C1 segment of cervical spinal cord (tissue), 14 donors: ENCODE measurements at places on chromosomes 11 and 22.

DNA sequence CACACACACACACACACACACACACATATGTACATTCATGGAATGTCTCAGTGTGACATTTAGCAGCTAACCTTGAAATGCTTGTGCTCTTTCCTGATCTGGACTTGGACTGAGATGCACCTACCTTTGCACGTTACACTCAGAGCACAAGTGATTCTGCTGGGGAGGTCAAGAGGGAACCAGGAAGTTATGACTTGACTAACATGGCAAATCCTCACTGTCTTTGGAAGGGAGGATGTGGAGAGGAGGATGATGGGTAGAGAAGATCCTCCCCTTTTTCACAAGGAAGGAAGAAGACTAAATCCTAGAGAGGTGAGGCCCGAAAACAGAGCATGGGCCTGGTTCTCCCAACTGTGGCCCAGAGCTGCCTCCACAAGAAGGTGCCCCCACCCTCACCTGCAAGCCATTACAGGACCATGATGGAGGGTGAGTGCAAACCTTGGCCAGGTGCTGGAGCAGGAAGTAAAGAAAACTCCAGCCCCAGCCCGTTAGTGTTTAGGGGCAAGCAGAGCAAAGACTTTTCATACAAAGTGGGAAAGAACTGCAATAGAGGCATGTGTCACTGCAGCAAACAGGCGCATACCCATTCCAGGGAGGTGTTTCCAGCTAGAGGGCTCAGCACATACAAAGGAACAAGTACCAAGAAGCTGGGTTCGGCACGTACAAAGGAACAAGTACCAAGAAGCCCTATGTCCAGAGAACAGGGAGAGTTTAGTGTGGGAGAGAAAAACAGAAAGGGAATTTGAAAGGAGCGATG, 26.4 kb downstream of the SCN4B start:
- DNase-seq = no peak

DNA sequence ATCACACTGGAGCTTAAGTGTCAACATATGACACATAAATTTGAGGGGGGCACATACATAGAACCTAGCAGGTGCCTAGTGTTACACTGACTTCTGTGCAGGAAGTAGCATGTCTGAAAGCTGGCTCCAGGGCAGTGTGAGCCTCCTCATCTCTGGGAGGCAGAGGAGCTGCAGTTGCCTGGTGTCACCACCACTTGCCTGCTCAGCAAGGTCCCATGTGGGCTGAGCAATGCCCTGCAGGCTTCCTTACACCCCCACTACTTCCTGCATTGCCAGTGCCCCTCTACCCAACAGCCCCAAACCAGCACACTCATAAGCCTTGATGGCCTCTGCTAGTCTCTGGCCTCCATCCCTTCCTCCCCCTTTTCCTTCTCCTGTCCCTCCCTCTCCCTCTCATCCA, 165.8 kb downstream of the BUD13 start:
- DNase-seq = no peak

DNA sequence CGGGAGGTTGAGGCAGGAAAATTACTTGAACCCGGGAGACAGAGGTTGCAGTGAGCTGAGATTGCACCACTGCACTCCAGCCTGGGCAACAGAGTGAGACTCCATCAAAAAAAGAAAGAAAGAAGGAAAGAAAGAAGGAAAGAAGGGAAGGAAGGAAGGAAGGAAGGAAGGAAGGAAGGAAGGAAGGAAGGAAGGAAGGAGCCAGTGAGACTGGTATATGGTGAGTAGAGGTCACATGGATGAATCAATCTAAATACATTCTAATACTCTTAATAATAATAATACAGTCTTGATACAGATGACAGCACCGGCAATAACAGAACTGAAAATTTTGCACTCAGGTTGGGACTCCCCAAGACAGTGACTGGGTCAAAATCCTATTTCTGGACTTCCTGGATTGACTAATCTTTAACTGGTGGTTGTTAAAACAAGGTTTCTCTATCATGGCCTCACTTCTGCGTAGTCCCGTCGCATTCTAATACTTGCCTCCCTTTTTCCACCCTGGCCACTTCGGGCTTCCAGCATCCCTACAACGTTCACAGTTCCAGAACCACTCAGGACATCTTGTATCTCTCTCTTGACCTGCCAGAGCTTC, 53.5 kb upstream of the EIF3M start:
- DNase-seq = no peak

DNA sequence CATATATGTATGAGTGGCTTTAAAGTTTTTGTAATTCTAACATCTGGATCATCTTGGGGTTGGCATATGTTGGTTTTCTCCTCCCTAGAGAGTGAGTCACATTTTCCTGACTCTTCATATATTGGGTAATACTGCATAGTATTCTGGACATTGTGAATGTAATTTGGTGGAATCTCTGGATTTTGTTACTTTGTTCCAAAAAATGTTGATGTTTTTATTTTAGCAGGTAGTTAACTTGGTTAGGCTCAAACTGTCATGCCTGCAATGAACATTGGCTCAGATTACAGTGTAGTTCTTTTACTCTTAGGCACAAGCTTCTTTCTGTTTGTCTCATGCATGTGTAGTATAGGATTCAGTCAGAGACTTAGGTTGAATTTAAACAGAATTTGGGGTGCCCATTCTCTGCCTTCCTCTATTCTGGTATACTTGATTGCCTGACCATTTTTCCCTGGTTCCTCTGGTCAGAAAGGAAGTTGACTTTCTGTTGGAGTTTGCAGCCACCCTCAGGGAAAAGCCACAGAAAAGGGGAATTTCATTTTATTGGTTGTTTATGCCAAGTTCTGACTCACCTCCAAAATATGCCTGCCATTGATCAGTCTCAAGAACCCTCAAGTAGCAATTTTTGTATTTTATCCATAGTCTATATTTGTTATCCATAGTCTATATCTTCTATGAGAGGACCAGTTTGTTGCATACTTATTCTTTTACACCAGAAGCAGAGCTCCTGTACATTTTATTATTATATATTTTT, 151.7 kb downstream of the UVRAG start:
- DNase-seq = no peak

GRCh38 chr11:61967924-61968757, 707 bp upstream of the FTH1 start:
- DNase-seq = no peak

GRCh38 chr11:27233654-27234042, 129.4 kb downstream of the CCDC34 start:
- no peak for DNase-seq

- DNase-seq = no peak
Measured at GRCh38 chr11:133919330-133920108, 37.2 kb downstream of the IGSF9B start.

GRCh38 chr11:118366287-118366686, 6.9 kb downstream of the UBE4A start:
- DNase-seq = no peak

- no peak for DNase-seq
Measured at GRCh38 chr22:38202437-38203089, 769 bp downstream of the MAFF start.

DNA sequence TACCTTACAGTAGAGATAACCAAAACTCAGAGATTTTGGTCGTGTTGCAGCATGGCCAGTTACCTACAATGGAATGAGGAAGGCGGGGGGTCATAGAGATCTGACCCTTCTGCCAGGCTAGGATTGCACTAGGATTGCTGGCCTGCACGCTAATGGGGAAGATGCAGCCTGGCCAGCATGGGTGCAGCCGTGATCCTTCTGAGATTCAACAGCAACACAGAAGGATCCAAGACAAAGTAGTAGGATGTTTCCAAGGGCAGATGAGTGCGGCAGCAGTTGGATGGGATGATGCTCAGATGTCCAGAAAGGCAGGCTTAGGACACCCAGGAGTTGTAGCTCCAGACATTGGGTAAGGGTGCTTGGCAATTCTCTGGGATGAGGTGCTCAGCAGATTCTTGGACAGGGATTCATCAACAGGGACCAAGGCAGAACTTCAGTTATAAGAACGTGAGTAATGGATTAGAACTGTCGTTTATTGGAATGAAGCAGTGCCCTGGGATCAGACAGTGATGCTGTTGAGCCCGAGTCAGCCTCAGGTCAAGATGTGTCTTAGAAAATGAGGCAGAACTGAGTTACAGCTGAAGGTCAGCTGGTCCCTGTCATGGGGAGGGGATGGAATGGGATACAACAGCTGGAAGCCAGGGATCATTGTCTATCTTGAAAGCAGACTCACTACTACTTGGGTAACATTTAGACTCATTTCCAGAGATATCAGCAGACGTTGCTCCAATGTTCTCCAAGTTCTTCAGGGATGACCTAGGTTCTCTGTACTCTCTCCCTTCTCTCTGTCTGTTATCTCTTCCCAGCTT, 71.0 kb downstream of the PARVA start:
- no peak for DNase-seq

DNA sequence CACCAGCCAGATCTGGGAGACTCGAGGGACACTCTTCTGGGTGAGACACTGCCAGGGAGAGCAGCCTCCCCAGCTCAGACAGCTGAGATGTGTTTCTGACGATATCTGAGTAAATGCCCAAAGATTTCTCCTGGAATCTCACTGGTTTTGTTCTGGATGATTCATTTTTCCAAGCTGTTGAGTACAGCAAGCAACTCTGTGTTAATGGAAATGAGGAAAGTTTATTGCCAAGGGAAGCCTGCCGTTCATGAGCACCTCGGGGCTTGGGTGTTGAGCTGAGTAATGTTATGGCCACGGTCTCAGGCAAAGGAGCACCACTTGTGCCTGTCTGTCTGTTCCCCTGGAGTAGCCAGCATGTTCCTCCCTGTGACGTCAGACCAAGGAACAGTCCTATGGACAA, 1132.4 kb downstream of the BRD1 start:
- DNase-seq = no peak

DNA sequence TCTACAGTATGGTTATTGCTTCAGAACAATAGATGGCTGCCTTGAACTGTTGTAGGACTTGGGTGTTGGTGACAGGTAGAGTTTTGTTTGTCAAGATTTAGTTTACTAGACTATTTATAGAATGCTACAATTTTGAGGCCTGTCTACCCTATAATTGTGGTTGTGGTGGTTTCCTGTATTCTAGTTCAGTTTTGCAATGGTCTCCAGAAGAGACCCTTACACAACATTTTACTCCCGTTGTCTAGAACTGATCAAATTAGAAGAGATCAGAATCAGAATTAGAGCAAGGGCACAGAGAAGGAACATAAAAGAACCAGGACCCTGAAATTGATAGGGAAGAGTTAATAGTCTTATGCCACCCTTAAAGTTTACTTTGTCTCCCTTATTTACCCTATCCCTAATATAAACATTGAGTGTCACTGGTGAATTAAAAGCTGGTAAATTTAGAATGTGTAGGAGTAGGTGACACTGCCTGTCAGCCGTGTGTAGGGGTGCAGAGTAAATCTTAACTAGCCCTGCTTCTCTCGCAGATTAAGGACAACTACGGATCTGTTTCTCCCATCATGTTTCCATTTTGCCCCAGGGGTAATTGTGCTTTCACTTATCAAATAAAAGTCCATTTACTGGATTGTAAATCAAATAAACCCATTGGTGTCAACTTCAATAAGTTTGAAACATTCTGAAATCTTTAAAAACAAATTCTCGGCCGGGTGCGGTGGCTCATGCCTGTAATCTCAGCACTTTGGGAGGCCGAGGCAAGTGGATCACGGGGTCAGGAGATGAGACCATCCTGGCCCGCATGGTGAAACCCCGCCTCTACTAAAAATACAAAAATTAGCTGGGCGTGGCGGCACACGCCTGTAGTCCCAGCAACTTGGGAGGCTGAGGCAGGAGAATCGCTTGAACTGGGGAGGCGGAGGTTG, 10.9 kb upstream of the PHLDB1 start:
- DNase-seq = no peak

DNA sequence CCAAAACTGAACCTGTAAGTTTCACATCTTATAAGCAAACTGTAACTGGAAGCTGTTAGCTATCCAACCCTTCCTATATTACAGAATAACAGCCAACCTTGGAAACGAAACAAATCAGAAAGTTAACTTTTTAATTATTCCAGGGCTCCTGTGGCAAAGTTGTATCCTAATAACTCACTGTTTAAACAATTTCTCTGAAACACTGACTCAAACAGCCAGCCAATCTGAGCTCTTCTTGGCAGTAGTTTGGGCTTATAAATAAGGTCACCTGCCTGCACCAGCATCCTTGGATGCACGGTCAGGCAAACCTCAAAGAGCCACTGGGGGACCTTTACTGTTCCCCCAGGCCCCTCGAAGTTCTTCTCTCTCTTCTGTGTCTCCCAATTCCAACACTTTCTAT, 5.0 kb downstream of the CELSR1 start:
- DNase-seq = no peak

- no peak for DNase-seq
Measured at GRCh38 chr11:113256431-113257202, 57.8 kb upstream of the TTC12 start.

DNA sequence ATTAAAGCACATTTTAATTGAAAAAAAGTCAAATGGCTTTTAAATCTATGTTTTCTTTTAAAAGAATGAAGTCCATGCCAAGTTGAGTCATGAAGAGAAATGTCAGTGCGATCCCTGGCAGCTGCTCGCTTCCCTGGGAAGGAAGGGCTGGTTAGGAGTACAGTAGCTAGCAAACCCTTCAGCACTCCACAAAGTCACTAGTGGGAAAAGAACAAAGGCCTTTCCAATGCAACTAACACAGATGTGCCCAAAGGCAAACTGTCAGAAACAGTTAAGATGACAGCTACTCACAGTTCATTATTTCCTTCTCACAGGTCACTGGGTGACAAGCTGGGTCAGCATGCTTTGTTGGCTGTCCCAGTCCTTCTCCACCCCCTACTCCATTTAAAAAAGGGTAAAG, 308.7 kb downstream of the DCDC1 start:
- DNase-seq = no peak

DNA sequence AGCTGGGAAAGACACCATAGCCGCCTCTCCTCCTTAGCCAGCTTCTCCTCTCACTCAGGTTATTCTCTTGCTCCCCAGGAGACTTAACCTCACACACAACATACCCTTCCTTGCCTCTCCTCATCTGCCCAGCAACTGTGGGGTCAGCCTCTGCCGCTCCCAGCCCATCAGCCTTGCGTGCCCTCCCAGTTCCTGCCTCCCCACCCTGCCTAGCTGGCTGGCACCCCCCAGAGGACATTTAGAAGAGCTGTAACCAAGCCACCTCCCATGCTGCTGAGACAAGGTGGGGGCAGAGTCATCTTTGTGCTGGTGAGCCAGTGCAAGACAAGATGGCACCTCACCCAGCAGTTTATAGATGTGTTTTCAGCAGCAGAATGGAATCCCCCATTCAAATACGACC, 38.2 kb downstream of the TOM1 start:
- no peak for DNase-seq

DNA sequence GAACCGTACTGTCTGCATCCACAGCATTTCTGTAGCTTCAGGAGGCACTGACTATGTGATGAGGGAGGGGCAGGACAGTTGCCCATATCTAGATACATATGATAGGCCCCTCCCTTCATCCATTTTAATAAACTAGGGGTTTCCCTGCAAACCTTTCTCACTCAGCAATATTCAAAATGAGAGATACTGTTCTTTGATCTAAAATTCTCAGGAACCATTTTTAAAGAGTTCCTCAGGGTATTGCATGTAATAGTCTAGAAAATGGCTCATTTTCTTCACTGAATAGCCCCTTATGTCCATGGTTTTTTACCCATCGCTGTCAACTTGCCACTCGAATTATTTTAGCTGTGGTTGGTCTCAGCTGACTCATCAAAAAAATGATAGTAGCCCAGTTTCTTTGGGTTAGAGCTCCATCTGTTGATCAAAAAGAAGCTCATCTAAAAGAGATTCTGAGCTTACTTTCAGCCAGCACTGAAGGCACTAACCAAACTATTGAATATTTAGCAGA, 37.0 kb upstream of the DNAJB7 start:
- DNase-seq = no peak

GRCh38 chr11:79661373-79661772, 220.5 kb upstream of the TENM4 start:
- DNase-seq = no peak

- DNase-seq = no peak
Measured at GRCh38 chr11:70421123-70421522, 22.8 kb downstream of the CTTN start.
